ENCODE measurements at places on chromosomes 5 and 9.
A peak's percentile ranks its signal among the peaks of the same experiment; 100 is the strongest.

DNA sequence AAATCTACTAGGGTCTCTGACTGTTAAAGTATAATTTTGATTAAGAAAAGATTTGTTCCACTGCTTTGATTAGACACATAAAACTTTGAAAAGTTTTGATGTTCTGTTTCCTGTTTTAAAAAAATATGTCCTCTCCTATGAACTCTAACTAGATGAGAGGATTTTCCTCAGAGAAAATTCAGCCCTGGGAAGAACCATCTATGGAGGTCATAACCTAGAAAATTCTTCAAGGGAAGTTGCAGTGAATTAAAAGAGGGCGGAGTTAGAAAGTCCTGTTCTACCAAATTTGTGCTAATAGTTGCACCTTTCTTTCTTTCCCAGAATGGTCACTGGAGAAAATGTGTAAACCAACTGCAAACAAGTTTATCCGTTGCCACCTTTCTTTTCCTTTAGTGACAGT lies 27.7 kb downstream of the PIK3R1 start:
- DNase-seq = no peak

- no peak for DNase-seq
Observed at GRCh38 chr5:172074896-172075295, 68.5 kb upstream of the FBXW11 start.

GRCh38 chr5:95620870-95621838 lies 1.3 kb downstream of the GPR150 start:
- peak; percentile 82 for DNase-seq

GRCh38 chr5:138625134-138625533 lies 49.9 kb upstream of the HSPA9 start:
- DNase-seq = no peak

DNA sequence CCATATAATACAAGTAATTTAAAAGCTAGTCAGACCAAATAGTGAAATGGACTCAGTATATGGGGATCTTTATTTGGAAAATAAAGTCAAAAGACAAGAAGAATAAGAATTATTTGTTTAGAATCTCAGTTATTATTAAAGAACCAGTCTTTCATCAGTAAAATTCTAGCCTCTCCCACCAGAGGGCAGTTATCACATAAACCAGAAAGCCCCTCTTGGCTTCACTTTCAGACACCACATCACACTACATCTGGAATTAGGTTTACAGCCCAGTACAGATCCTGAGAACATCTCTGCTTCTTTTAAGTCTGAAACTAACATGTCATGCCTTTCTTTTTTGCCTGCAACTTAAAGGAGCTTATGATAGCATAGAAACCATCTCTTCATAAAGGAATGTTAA lies 12.2 kb upstream of the HSPB3 start:
- DNase-seq = no peak

DNA sequence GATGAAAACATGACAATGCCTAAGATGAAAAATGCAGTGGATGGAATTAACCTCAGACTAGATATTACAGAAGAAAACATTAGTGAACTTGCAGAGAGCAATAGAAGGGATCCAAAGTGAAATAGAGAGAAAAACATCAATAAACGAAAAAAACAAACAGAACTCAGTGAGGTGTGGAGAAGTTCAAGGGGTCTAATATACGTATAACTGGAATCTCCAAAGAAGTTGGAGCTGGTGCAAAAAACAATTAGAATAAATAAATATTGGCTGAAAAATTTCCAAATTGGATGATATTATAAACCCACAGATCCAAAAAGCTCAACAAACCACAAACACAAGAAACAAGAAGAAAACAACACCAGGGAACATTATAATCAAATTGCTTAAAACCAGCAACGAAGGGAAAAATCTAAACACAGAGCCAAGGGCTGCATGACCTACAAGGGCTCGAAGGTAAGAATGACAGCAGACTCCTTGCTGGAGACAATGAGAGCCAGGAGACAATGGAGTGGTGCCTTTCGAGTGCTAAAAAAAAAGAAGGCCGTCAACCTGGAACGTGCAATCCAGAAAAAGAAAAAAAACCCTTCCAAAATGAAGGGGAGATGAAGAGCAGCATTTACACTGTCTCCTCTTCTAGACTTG lies 11.8 kb downstream of the FAM163B start:
- DNase-seq = no peak

- DNase-seq = no peak
Observed at GRCh38 chr9:137555179-137555578, 3.5 kb downstream of the MRPL41 start.

DNA sequence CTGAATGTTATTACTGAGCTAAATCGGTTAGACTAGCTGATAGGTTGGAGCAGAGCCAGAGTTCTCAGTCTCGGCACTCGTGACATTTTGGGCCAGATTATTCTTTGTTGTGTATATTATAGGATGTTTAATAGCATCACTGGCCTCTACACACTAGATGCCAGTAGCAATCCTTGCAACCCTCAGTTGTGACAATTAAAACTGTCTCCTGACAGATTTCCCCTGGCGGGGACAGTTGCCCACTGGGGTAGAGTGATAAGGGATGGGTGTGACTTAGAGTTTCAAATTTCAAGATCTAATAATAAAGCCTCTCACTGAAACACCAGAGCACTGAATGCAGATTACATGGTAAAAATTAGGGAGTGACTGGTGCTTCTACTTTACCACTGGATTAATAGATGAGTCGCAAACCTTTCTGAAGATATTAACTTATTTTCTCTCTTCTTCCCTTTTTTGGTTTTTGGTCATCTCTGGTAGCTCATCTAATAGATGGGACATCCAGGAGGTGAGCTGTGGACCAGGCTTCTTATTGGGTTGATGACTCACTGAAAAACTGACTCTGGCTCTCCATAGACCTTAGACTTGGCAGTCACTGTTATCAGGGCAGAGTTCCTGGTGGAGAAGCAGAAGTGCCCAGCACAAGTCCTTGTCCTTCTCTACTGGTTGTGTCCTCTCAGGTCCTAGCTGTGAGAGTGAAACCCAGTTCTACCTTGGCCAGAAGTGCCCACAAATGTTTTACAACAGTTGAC lies 150.3 kb downstream of the UNC13B start:
- DNase-seq = peak; percentile 10

DNA sequence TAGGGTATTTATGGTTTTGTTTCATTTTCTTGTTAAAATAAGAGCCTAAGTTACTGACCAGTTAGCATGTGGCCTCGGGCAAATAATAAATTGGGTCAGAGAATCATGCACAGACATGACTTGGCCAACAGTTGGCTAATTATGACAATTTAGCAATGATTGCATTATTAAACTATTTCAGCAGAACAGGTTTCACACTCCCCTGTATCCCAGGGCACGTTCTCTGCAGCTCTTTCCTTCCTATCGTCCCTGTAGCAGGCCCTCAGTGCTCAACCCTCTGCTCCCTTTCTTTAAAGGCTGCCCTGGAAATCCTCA lies 167.9 kb downstream of the TSSK1B start:
- no peak for DNase-seq

- no peak for DNase-seq
Observed at GRCh38 chr9:133843250-133843649, 105.1 kb upstream of the SARDH start.

- peak; percentile 22 for DNase-seq
Observed at GRCh38 chr9:127448112-127448805, 2.9 kb downstream of the RPL12 start.

All from small intestine (tissue), 16 donors.